ENCODE measurements at places on chromosomes 6 and 20.

- no peak for DNase-seq
These were observed 6.6 kb upstream of the SERPINB9 start for GRCh38 chr6:2909718-2910117.

DNA sequence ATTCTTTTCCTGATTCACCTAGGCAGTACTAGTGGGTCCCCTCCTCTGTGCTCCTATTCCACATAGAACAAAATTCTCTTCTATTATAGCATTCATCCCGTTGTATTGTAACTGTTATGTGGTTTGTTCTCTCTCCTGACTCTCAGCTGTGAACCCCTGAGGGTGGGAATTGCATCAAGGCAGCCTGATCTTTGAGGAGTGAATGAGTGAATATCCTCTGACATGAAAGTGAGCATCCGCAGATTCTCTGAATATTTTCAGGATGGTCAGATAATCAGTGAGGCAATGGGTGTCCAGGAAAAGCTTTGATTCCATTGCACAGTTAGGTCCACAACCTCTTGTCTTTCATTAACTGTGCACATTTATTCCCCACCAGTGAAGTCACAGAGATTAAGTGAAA is 67.6 kb upstream of the SLC22A23 start:
- no peak for DNase-seq

GRCh38 chr20:56631318-56631989 is 2.3 kb downstream of the TFAP2C start:
- no peak for DNase-seq

DNA sequence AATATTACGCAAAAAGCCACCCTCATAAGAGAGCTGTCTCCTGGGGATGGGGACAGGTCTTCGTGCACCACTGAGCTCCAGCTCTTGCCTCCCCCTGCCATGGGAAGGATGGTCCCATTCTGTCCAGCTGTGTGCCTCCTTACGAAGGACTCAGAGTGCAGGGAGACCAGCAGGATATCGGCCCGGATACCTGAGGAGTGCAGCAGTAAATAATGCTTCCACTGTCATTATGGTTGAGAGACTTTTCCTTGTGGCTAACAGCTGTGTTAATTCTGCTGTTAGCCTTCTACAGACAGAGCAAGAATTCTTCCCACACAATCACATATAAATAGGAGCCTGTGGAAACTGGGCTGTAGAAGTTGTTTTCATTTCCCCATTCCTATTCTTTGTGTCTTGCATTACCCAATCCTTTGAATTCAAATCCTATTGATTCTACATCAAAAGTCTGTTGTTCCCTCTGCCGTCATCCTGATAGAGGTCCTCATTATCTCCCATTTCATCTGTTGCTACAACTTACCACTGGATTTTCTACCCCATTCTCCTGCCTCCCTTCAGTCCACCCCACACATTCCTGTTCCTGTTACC is 364.6 kb upstream of the SOX4 start:
- no peak for DNase-seq

- DNase-seq: no peak
These were observed 313.3 kb downstream of the BMP7 start for GRCh38 chr20:56953048-56953586.

Measured in NCI-H526 (cell line).